ENCODE measurements at places on chromosomes 11 and 22.

- DNase-seq, result no peak
These were observed 148.3 kb downstream of the PGR start for GRCh38 chr11:100981196-100981824.

DNA sequence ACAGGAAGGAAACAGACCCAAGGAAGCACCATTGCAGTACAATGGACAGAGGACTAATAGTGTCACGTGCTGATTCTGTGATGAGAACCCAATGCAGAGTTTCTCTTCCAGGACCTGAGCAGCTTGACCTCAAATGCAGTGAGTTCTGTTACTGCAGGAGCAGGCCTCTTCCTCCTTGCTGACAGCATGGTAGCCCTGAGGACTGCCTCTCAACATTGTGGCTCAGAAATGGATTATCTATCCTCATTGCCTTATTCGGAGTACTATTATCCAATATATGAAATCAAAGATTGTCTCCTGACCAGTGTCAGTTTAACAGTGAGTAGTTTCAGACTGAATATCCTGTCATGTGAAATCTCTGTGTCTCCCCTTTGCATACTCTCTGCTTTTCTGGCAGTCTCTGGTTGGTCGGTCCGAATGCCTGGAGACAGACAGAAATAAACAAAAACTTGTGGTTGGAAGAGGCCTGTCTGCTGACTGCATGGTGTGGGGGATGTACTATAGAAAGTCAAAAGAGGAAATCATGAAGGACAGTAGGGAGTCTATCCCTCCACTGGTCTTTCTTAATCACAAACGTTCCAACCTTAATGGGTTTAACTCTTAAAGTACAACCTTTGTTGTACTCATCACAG lies 6.9 kb upstream of the MS4A14 start:
- no peak for DNase-seq

- no peak for DNase-seq
These were observed 87.1 kb downstream of the CHST1 start for GRCh38 chr11:45578316-45578715.

GRCh38 chr11:64126796-64127195 lies 39.1 kb downstream of the MACROD1 start:
- no peak for DNase-seq

- no peak for DNase-seq
These were observed 190.6 kb downstream of the GUCY1A2 start for GRCh38 chr11:106827687-106828086.

DNA sequence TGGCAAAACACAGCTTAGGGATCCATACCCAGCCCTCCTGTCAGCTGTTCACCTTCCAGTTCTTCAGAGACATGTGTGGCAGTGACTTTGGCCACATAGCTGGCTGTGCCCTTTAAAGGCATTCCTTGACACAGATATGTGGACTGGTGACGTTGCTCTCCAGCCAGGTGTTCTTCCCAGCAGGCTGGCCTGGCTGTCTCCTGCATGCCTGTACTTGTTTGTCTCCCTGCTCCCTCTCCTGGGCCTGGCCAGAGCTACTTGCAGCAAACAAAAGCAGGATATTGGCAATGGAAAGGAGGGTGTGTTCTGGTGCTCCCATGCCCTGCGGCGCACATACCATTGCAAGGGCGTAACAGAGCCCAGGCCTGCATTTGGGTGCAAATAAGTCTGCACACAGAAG lies 38.3 kb downstream of the PIK3IP1 start:
- DNase-seq, result no peak

- no peak for DNase-seq
These were observed 124.4 kb upstream of the VPREB1 start for GRCh38 chr22:22120160-22120559.

- no peak for DNase-seq
These were observed 90.6 kb upstream of the FGF3 start for GRCh38 chr11:69909561-69910518.

- DNase-seq, result no peak
These were observed 2.9 kb downstream of the BIRC3 start for GRCh38 chr11:102320188-102320587.

DNA sequence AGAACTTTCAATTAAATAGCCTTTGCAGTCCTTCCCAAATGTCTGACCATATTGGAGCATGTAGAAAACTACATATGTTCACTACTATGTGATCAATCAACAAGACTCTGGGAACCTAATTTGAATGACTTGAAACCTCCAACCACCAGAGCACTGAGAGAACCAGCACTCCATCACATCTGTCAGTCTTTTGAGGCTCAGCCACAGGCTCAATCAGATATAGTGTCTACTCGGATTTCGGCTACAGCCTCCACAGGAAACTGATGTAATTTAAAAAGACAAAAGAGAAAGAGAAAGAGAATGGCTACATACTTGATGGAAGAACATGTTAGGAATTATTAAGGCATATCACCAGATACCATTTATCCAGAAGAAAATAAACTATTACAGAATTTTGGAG lies 859.0 kb downstream of the FAM181B start:
- DNase-seq, result no peak

Measured in esophagus muscularis mucosa (tissue), 4 donors.